HL-60 (cell line): ENCODE measurements at places on chromosomes 3 and 15.
A peak's percentile ranks its signal among the peaks of the same experiment; 100 is the strongest.

DNA sequence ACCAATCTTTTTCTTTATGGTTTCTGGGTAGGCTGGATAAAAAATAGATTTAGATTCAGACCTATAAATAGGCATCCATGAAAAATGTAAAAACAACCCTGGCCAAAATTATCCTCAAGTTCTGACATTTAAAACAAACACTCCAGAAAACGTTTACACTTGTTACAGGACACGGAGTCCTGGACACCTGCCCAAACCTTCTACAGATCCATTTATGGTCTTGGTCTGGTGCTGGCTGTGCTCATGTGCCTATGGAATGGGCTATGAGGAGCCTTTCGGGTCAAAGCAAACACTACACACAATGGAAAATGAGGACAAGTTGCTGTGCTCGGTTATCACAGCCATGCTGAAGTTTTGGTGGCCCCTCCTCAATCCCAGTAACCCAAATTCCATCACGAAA, 108.1 kb downstream of the PDZRN3 start:
- DNase-seq: no peak

DNA sequence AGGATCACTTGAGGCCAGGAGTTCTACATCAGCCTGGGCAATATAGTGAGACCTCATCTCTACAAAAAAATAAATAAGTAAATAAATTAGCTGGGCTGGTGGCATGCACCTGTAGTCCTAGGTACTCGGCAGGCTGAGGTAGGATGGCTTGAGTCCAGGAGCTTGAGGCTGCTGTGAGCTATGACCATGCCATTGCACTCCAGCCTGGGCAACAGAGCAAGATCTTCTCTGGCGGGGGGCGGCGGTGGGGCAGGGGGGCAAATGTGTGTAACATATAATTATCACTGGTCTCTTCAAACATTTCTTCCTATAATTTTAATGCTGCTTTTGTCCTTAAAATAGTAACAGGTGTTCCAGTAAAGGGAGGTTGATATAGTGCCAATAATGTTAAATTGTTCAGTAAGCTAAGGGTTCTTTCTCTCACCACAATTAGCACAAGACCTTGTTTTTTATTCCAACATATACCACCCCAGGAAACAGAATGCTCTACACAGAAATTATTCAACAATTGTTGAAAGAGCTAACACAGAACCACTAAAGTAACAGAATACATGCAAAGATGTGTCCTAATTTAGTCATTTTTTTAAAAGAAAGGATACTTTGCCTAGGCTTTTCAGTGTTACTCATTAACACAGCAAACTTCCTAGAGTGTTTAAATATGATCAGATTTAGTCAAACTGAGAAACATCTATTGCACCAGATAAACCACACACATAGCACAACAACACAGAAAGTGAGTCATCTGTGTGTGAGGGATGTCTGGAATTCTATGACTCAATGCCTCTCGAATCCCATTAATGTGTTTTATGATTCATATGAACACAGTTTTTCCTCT, 29.1 kb downstream of the ANKRD28 start:
- DNase-seq: peak; percentile 61

DNA sequence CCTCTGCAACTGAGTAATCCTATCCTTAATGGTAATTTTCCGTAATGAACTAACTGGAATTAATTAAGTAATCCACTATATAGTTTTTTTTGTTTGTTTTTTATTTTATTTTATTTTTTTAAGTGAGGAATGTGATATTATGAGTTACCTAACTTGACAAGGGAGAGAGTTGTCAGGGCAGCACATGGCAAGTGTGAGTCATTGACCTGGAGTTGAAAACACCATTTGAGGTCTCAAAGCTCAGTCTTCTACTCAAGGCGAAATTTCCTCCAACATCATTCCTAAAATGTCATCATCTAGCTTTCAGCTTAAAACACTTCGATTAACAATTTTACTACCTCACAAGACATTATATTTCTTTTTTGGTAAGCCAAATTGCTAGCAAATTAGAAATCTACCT, 87.8 kb downstream of the NECTIN3 start:
- DNase-seq: no peak

DNA sequence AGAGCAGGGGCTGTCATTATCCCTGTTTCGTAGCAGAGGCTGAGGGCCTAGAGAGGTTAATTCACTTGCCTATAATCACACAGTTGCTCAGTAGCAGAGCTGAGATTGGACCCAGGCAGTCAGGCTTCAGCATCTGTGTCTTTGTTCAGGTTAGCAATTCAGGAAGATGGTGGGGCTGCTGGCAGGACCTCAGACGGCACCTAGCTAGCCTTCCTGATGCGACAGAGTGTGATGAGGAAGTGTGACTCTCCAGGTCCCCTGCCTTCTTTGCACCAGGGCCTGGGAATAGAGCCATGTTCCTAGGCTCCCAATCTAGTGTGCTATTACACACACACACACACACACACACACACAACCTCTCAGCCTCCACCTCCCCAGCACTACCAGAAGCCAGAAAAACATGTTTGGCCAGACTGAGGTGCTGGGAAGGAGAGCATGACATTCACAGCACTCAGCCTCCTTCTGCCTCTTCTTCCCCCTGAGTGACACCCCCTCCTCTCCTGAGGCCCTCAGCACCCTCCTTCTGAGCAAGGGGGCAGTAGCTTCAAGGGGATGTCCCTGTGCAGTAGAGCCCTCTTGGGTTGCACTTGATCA, 88.9 kb downstream of the TLE3 start:
- no peak for DNase-seq

GRCh38 chr3:153260681-153261080, 98.7 kb downstream of the RAP2B start:
- no peak for DNase-seq

GRCh38 chr3:104206925-104207324, 1159.8 kb upstream of the ALCAM start:
- DNase-seq: no peak

DNA sequence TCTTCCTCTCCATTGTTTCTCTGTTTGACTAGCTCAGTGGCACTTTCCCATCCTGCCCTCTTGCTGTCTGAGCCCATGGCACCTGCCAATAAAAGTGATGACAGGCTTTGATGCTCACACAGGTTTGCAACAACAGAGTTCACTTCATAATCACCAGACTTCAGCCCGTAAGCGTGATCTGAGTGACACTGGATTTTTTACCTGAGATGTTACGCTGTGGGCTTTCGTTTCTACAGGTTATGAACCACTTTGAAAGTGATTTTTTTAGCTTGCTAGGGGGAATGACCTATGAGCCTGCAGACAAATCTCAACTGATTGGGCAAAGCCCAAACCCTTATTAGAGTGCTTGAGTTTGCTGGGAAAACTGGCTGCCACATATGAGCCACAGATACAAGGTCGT, 173.9 kb upstream of the ICE2 start:
- DNase-seq: no peak

DNA sequence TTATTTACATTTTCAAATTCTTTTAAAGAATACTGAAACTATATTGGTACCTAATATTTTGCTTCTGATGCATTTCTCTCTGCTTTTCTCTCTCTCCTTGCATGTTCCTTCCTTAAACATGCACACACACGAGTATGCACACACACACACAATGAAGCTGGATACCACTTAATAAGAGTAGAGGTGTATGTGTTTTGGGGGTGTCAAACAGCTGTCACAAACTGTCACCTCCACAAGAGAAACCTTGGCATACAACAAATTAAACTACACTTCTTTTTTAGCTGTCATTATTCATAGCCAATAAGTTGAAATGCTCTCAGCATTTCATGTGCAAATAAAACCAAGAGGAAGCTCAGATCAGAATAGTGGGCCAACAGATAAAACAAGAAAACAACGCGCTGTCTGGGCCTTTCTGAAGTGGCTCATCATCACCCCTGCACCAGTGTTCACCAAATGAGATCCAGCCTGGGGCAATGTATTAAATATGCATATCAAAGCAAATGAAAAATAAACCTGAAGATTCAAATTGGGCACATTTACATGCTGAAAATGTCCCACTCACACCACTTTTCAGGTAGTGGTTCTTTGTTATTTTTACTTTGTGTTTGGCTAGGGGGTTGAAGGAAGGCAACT, 9.7 kb downstream of the MEIS2 start:
- DNase-seq: no peak

DNA sequence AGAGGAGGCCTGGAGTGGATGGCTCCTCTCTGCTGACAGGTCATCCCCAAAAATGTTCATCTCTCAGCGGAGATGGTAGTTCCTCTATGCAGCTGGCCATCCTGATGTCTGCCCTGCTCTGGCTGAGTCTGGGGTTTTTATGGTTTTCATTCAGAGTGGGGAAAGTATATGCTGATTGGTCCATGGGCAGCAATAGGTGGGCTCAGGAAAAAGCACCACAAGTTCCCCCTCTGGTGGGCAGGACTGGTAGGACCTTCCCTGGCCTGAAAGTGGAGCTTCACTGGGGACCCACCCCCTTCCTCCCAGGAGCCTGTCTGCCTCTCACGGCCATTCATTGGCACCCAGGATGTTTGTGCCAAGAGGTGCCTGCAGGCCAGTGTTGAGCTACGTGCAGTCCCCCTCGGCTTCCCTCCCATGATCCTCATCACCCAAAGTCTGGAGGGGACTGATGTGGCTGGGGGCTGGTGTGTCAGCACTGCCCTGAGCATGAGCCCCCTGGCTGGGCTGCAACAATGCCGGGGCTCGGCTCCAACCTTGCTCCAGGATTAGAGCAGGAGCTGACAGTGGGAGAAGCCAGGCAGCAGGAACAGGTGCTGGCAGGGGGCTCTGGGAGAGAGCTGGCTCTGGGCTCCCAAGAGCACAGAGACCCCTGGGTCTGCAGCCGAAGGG, 13.1 kb upstream of the BLOC1S6 start:
- no peak for DNase-seq

DNA sequence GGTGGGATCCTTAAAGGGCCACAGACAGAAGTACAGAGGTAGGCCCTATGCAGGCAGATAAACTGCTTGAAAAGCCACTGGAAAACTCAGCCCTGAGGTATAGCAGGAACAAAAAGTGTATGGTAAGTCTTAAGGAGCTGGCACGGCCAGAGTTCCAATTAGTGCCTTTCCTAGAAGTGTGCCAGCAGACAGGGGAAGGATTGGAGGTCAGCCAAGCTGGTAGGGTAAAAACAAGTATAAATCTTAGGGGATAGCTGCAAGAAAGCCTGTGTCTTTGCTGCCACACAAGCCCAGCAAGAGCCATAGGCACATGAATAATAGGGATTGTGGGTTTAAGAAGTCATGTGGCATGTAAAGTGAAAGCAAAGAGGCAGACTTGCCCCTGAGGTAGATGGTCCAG, 582.5 kb downstream of the PLOD2 start:
- DNase-seq: no peak
